ENCODE measurements at places on chromosomes 1 and 21.

- DNase-seq: no peak
Observed at GRCh38 chr1:85279458-85280080, 3.1 kb upstream of the BCL10 start.

GRCh38 chr1:201495551-201496295, 11.2 kb downstream of the CSRP1 start:
- peak; percentile 65 for DNase-seq

GRCh38 chr1:164667001-164667400, 108.0 kb downstream of the PBX1 start:
- no peak for DNase-seq

- DNase-seq: no peak
Observed at GRCh38 chr21:26887251-26887650, 42.0 kb upstream of the ADAMTS1 start.

DNA sequence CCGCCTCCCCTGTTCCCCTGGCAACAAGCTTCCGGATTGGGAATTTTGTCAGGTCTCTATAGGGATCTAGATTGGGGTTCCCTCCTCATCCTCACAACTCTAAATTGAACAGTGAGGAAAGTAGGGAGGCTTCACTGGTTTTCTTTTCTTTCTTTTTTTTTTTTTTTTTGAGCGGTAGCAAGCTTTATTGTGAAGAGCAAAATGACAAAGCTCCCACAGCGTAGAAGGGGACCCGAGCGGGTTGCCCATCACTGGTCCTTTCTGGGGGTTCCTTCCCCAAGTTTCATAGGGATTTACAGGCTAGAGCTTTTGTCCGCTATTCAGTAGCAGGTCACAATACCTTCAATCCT, 10.3 kb downstream of the ARHGEF2 start:
- no peak for DNase-seq

DNA sequence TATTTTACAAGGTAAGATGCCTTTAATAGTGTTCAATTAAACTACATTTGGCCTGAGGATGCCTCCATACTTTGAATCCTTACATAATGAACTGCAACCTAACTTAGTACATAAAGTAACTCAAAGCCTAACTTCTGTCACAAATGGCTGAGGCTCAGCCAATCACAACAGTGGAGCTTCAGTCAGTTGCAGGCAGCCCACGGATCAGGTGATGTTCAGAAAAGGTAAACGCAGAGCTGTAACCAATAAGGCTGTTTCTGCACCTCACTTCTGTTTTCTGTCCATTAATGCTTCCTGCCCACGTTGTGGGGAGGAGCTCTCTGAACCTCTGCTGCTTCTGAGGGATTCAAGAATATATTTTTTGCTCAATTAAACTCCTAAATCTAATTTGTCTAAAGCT, 94.8 kb upstream of the KIAA0040 start:
- no peak for DNase-seq

DNA sequence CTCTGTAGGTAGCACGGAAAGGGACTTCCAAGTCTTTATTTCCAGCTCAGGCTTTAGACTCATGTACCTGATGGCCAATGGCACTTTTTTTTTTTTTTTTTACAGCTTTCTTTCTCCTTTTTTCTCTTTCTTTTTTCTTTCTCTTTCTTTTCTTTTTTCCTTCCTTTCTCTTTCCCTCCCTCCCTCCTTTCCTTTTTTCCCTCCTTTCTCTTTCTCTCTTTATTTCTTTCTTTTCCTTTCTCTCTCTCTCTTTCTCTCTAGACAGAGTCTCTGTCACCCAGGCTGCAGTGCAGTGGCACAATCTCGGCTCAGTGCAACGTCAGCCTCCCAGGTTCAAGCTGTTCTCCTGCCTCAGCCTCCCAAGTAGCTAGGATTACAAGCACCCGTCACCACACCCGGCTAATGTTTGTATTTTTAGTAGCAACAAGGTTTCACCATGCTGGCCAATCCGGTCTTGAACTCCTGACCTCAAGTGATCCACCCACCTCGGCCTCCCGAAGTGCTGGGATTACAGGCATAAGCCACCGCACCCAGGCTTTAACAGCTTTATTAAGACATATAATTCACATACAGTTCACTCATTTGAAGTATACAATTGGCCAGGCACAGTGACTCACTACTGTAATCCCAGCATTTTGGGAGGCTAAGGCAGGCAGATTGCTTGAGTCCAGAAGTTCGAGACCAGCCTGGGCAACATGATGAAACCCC, 5.1 kb upstream of the DCAF8 start:
- DNase-seq: no peak

DNA sequence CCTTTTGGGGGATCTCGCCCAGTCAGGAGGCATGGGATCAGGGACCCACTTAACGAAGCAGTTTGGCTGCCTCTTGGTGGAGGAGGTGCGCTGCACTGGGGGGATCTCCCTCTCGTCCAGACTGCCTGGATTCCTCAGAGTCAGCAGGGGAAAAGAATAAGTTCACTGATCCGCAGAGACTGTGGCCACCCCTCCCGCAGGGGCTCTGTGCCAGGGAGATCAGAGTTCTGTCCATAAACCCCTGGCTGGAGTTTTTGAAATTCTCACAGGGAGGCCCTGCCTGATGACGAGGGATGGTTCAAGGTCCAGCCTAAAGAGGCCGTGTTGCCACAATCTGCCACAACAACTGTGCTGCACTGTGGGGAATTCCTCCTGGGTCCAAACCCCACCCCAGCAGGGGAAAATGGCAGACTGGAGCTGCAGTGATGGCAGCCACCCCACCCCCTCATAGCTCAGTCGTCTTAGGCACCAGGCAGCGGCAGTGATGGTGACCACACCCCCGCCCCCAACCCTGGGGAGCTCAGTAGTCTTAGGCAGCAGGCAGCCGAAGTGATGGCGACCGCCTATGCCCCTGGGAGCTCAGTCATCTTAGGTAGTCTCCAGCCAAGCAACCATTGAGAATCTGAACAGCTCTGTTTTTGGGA, 273.8 kb upstream of the USP25 start:
- DNase-seq: no peak

DNA sequence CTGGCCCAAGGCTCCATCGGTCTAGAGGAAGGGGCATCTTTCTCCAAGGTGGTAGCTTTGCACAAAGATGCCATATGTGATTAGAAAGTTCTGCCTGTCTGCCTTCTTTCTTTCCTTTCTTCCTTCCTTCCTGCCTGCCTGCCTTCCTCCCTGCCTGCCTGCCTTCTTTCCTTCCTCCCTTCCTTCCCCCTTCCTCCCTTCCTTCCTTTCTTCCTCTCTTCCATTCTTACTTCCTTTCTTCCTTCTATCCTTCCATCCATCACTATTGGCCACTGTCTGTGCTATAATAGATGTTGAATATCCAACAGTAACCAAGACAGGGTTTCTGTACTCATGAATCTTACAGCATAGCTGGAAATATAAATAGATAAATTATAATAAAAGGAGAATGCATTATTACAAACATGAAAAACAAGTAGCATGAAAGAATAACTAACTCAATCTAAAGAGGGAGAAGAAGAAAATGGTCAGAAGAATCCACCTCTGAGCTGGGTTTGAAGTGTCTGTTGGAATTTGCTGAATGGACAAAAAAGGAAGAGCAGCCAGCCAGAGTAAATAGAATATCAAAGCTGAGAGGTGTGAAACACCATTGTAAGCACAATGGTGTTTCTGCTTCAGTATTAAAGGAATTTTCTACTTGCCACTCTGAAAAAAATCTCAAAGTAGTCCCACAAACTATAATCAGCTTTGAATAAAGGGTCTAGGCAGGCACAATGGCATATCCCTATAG, 250.6 kb upstream of the NR5A2 start:
- no peak for DNase-seq

GRCh38 chr1:180231506-180231921, 1.4 kb downstream of the LHX4 start:
- DNase-seq: no peak

GRCh38 chr1:210246447-210246846, 13.9 kb downstream of the SERTAD4 start:
- DNase-seq: no peak

- no peak for DNase-seq
Observed at GRCh38 chr1:188669728-188670382, 1807.8 kb downstream of the BRINP3 start.

DNA sequence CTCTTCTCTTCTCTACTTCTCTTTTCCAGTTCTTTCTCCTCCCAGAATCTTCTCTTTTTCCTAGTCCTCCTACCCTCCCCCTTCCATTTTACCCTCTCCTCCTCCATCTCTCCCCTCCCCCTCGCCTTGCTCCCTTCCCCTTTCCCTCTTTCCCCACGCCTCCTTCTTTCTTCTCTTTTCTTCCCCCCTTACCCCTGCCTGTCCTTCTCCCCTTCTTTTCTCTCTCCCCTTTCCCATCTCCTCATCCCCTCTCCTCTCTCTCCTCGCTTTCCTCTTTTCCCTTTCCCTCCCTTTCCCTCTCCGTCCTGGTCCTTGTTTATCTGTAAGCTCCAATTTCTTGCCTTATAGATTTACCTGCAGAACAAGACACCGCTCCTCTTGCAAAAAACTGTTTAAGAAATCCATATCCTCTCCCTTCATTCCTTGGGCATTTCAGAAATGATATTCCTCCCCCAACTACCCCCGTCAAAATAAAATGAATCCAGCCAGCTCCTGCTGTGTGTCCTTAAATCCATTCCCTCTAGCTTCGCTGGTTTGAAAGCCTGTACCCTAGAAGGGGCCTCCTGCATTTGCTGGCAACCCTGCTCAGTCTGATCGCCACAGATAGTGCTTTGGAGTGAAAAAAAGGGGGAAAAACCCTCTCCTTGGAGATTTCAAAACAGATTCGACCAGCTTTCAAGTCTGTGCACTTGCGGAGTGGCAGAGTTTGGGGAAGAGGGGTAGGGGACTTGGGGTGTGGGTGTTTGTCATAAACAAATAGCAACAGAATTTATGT, 89.4 kb downstream of the PAPPA2 start:
- no peak for DNase-seq

GRCh38 chr1:31145648-31146047, 80.1 kb upstream of the PUM1 start:
- no peak for DNase-seq

- no peak for DNase-seq
Observed at GRCh38 chr21:16536140-16536539, 806.4 kb downstream of the USP25 start.

DNA sequence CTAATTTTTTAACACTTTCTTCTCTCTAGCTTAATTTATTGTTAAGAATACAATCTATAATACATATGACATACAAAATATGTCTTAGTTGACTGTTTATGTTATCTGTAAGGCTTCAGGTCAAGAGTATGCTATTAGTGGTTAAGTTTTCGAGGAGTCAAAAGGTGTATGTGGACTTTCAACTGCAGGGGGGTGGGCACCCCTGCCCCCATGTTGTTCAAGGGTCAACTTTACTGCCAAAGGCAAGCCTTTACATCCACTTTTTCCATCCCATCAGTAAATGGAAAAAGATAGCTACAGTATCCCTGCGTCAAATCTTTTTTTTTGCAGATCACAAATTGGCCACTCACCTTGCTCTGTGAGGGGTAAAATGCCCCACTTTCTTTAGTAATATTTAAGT, 6.3 kb downstream of the METTL18 start:
- no peak for DNase-seq

DNA sequence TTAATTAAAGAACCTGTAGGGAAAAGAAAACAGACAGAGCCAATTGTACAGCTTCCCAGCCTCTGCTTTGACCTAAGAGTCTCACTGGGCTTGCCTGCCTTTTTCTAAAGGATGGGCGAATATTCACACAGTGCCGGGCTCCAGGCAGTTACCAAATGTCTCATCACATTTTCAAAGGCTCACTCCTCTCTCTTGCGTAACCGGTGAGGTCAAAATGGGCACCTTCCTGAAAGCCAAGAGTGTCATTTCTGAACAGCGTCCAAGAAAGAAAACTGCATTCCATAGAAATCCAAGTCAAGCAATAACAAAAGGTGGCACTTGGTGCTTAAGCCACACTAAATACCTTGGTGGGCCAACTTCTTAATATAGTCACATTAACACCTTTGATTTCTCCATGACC, 710 bp upstream of the PALMD start:
- peak; percentile 60 for DNase-seq

DNA sequence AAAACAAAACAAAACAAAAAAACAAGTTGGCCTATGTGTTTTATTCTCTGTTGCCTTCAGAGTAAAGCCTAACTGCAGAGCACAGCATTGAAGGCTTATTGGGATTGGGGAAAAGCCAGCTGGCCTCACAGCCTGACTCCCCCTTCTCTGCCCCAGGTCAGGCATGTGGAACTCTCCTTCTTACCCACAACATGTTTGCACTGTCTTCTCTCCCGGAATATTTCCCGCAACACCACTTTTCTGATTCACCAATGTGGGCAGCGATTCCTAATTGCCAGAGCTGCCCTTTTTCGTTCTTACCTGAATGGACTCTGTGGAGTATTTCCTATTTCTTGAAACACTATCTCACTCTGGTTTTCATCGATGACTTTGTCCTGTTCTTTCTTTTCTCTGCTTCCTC, 2.8 kb upstream of the TARBP1 start:
- DNase-seq: no peak

GRCh38 chr21:35273333-35273732, 224.2 kb upstream of the RUNX1 start:
- DNase-seq: no peak

DNA sequence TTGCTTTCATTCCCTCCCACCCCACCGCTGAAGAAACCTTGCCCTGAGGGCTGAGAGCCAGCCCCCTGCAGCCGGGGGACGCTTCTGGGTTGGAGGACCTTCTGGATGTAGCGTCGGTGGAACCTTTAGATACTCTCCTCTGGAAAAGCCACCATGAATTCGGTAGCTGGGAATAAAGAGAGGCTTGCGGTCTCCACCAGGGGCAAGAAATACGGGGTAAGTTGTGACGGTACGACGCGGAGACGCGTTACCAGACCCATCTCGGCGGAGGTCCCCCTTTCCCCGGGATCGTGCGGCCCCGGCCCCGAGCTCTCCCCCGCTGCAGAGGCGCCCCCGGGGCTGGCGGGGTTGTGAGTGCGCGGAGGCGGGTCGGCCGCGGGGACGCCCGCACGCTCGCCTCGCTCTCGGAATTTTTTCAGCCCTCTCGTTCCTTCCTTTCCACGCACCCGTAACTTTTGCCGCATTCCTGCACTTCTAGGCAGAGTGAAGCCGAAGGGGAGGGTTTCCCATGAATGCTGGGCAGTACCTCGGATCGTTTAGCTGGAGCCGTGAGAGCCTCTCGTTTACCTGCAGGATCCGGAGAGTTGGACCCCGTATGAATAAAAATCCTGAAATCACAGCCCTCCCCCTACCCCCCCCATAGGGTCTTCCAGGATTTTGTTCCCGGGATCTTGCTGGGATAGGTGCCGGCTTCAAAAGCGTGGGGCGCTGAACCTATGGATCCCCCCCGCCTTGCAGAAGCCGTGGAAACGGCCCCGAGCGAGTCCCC, 671 bp downstream of the KIF26B start:
- no peak for DNase-seq

Measured in tibial nerve (tissue), 4 donors.